ENCODE measurements at places on chromosomes 11 and 22. TPM values are rescaled to one million over a fixed set of nuclear protein-coding genes. Genes with fewer than 3 reads are reported as not detected.
A peak's percentile ranks its signal among the peaks of the same experiment; 100 is the strongest.

- no peaks in the 10 kb centered on the region for H3K27me3 ChIP-seq
- peak overlapping the region; percentile 11 for H3K4me3 ChIP-seq
- peak overlapping the region; percentile 82 for H3K27ac ChIP-seq
- peaks cover 20% of the 10 kb centered on the region for H3K4me1 ChIP-seq
- H3K36me3 ChIP-seq, result no peaks in the 10 kb centered on the region
- peak; percentile 40 for DNase-seq
These were observed 745 bp upstream of the ZBTB44 start for GRCh38 chr11:130315354-130315970.

- H3K4me3 ChIP-seq, result no peak overlapping the region
- no peaks in the 10 kb centered on the region for H3K27me3 ChIP-seq
- no peaks in the 10 kb centered on the region for H3K36me3 ChIP-seq
- no peak overlapping the region for H3K27ac ChIP-seq
- no peak for DNase-seq
These were observed 385.6 kb downstream of the ETS1 start for GRCh38 chr11:128201801-128202200.

- H3K4me1 ChIP-seq, result peaks cover 28% of the 10 kb centered on the region
- no peak overlapping the region for H3K4me3 ChIP-seq
- no peaks in the 10 kb centered on the region for H3K27me3 ChIP-seq
- DNase-seq, result no peak
- H3K27ac ChIP-seq, result no peak overlapping the region
These were observed 114.4 kb downstream of the SLC1A2 start for GRCh38 chr11:35304900-35305460.

GRCh38 chr11:115550291-115551059, 46.3 kb upstream of the CADM1 start:
- H3K36me3 ChIP-seq, result no peaks in the 10 kb centered on the region
- DNase-seq, result no peak
- no peaks in the 10 kb centered on the region for H3K4me1 ChIP-seq

GRCh38 chr11:86158704-86159580, 85.6 kb upstream of the EED start:
- no peaks in the 10 kb centered on the region for H3K27me3 ChIP-seq
- no peak overlapping the region for H3K4me3 ChIP-seq
- H3K27ac ChIP-seq, result no peak overlapping the region
- DNase-seq, result no peak

GRCh38 chr11:123567466-123567865, 87.0 kb downstream of the SCN3B start:
- H3K27ac ChIP-seq, result no peak overlapping the region
- no peak for DNase-seq
- no peak overlapping the region for H3K4me3 ChIP-seq
- H3K4me1 ChIP-seq, result no peaks in the 10 kb centered on the region
- H3K27me3 ChIP-seq, result no peaks in the 10 kb centered on the region

- H3K27ac ChIP-seq, result no peak overlapping the region
- no peak overlapping the region for H3K4me3 ChIP-seq
- DNase-seq, result no peak
- peaks cover 43% of the 10 kb centered on the region for H3K4me1 ChIP-seq
These were observed 96.2 kb downstream of the PDHX start for GRCh38 chr11:35012467-35013191.

GRCh38 chr22:27480487-27480886, 321.1 kb downstream of the MN1 start:
- H3K36me3 ChIP-seq, result no peaks in the 10 kb centered on the region
- no peak overlapping the region for H3K4me3 ChIP-seq
- H3K27me3 ChIP-seq, result no peaks in the 10 kb centered on the region
- no peaks in the 10 kb centered on the region for H3K4me1 ChIP-seq
- H3K27ac ChIP-seq, result no peak overlapping the region

DNA sequence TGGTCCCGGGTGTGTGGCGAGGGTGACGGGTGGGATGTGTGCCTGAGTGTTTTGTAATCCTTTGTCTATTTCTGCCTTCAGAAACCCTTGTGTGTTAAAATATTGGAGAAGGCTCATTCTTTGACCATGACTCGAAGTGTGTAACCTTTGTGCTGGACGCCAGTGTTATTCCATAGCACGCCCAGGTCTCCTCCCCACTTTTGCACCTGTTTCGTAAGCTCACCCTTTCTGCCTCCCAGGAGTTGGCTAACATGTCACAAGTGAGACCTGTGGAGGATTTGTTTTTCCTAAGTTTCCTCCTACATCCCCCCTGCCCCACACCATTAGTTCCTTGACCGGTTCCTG, 382 bp downstream of the C11orf54 start:
- H3K4me3 ChIP-seq, result peak overlapping the region; percentile 69
- H3K27ac ChIP-seq, result peak overlapping the region; percentile 94
- H3K36me3 ChIP-seq, result no peaks in the 10 kb centered on the region

DNA sequence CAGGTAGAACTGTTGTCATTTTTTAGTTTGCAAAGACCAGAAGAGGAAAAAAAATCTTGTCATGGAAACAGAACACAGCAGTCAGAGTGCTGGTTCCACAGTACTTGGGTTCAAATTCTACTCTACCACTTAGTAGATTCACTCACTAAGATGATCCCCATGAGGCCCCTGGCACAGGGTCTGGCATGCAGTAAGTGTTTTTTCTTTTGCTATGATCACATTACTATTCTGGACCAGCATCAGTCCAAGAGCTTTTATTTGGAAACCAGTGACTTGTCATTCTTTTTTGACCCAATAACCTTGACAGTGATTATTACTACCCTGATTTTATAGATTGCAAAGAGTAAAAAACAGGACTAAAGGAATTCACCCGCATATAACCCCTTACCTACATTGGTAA, 4.1 kb downstream of the EEF1G start:
- no peaks in the 10 kb centered on the region for H3K27me3 ChIP-seq
- no peak overlapping the region for H3K27ac ChIP-seq
- no peak overlapping the region for H3K4me3 ChIP-seq
- peaks cover 52% of the 10 kb centered on the region for H3K36me3 ChIP-seq

GRCh38 chr11:134474942-134475341, 62.9 kb upstream of the B3GAT1 start:
- H3K4me1 ChIP-seq, result no peaks in the 10 kb centered on the region
- no peak overlapping the region for H3K27ac ChIP-seq
- DNase-seq, result no peak
- no peaks in the 10 kb centered on the region for H3K36me3 ChIP-seq

GRCh38 chr11:33387581-33387980, 130.4 kb downstream of the HIPK3 start:
- no peak overlapping the region for H3K4me3 ChIP-seq
- no peak for DNase-seq
- H3K27ac ChIP-seq, result no peak overlapping the region

- peak overlapping the region; percentile 66 for H3K4me3 ChIP-seq
- no peaks in the 10 kb centered on the region for H3K27me3 ChIP-seq
- peak overlapping the region; percentile 76 for H3K27ac ChIP-seq
- H3K36me3 ChIP-seq, result no peaks in the 10 kb centered on the region
These were observed 509 bp upstream of the PRRG4 start for GRCh38 chr11:32829157-32829679.

GRCh38 chr11:90168571-90168970, 34.1 kb downstream of the NAALAD2 start:
- no peaks in the 10 kb centered on the region for H3K36me3 ChIP-seq
- H3K27ac ChIP-seq, result no peak overlapping the region
- no peaks in the 10 kb centered on the region for H3K27me3 ChIP-seq
- no peak for DNase-seq

DNA sequence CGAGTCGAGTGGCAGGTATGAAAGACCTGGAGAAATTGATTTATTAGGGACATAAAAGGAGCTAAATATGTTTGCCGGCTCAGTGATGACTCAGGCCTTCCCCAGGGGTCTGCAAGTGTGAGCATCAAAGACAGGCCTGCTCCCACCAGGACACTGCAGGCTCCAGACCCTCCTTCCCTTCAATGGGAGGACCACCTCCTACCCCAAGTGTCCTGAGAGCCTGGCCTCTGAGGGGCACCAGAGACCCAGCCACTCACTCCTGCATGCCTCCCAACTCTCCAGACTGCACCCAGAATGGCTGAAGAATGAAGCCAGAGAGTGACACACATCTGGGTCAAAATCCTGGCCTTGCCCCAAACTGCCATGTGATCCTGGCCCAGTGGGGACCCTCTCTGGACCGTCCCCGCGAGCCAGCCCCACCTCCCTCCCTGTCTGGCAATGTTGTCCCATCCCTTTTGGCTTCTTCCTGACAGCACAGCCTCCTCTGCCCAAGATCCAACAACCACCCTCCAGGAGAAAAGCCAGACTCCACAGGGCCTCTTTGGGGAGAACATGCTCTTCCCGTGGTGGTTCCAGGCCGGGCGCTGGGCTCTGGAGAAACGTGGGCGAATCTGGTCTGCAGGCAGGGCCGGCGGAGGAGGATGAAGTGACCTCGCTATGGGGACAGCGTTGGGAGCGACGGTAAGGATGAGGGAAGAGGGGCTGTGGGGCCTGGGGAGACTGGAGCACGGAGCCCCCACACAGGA, 36.2 kb downstream of the CYTH4 start:
- no peak overlapping the region for H3K27ac ChIP-seq
- H3K36me3 ChIP-seq, result no peaks in the 10 kb centered on the region
- H3K4me1 ChIP-seq, result no peaks in the 10 kb centered on the region
- no peak for DNase-seq
- H3K4me3 ChIP-seq, result no peak overlapping the region

DNA sequence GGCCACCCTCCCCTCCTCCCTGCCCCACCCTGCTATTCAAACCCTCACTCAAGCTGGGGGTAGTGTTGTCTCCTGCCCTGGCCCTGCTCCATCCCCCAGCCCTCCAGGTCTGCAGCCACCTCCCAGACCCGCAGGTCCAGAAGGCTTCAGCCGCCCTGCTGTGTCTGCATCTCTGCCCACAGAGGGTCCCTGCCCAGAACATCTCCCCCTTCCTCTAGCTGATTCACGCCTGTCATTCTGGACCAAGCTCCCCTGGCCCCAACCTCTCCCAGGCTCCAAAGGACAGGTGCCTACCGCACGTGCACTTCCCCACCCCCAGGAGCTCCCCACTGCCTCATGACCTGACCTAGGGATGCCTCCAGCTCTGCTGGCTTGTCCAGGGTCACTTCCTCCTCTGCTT, 16.0 kb upstream of the SHISAL1 start:
- DNase-seq, result no peak
- no peaks in the 10 kb centered on the region for H3K36me3 ChIP-seq
- H3K27me3 ChIP-seq, result peaks cover 4% of the 10 kb centered on the region
- no peak overlapping the region for H3K4me3 ChIP-seq
- H3K4me1 ChIP-seq, result no peaks in the 10 kb centered on the region

DNA sequence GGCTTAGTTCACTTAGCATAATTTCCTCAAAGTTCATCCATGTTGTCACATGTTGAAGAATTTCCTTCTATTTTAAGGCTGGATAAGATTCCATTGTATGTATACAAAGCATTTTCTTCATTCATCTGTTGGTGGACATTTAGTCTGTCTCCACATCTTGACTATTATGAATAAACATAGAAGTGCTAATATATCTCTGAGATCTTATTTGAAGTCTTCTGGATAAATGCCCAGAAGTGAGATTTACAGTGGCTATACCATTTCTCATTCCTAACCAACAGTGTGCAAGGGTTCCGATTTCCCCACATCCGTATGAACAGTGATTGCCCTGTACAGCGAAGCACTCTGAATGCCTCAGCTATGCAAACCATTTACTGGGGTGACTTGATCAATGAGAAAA, 6.6 kb upstream of the ZFTA start:
- no peaks in the 10 kb centered on the region for H3K4me1 ChIP-seq
- no peaks in the 10 kb centered on the region for H3K36me3 ChIP-seq
- H3K4me3 ChIP-seq, result no peak overlapping the region
- no peak overlapping the region for H3K27ac ChIP-seq
- H3K27me3 ChIP-seq, result no peaks in the 10 kb centered on the region

GRCh38 chr11:79335681-79336080, 105.1 kb downstream of the TENM4 start:
- H3K4me3 ChIP-seq, result no peak overlapping the region
- no peaks in the 10 kb centered on the region for H3K27me3 ChIP-seq
- no peak for DNase-seq
- no peaks in the 10 kb centered on the region for H3K4me1 ChIP-seq
- no peak overlapping the region for H3K27ac ChIP-seq
- no peaks in the 10 kb centered on the region for H3K36me3 ChIP-seq

- no peaks in the 10 kb centered on the region for H3K36me3 ChIP-seq
- no peaks in the 10 kb centered on the region for H3K4me1 ChIP-seq
- H3K27me3 ChIP-seq, result no peaks in the 10 kb centered on the region
- no peak for DNase-seq
These were observed 447.3 kb downstream of the NTM start for GRCh38 chr11:131817687-131818188.

DNA sequence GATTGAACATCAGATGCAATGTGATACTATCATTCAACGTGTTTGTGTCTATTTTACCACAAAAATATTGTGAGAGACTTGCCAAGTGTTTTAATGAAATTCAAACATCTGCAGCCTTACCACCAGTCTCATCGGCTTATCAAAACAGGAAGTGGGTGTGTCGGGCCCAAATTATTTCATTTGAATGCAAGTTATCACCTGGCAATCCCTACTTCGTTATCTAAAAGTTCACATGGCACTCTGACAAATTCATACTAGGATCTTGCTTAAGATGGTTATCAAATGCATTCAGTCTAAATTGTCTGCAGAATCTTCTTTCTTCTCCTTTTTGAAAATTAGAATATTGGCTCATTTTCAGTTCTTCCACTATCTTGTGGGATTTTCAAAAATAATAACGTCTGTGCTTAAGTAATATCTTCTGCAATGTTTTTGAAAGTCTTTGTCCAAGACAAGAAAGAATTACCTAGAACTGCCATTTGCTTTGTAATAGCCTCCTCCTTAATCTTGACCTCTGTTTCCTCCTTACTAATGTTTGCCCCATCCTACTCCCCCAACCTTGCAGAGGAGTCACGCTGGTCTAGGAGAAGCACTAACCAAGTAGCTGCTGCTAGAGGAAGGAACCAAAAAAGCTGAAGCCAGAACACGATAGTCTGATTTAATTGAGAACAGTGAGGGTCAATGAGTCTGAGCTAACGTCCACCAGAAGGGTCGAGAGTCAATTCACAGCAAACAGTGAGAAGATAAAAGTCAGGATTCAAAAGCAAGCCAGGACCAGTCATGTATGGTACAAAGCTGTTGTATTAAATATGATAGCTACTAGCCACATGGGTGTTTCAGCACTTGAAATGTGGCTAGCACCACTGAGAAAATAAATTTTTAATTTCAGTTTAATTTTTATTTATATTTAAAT, 10.2 kb upstream of the BIRC3 start:
- H3K27me3 ChIP-seq, result no peaks in the 10 kb centered on the region
- no peak for DNase-seq
- peak overlapping the region; percentile 42 for H3K27ac ChIP-seq

- peak; percentile 11 for DNase-seq
- H3K36me3 ChIP-seq, result peaks cover 23% of the 10 kb centered on the region
These were observed 13.4 kb downstream of the CXCR5 start for GRCh38 chr11:118896921-118897591.

Gene CRACR2B
- 140 TPM for total RNA-seq

Gene F2
- total RNA-seq, result not detected

Gene PGA5
- total RNA-seq, result not detected

Gene PATE2
- total RNA-seq, result not detected

Gene CCDC116
- total RNA-seq, result 0.34 TPM

Gene LRRC55
- 1.2 TPM for total RNA-seq

Gene SIDT2
- 153 TPM for total RNA-seq

Gene GLB1L2
- total RNA-seq, result 4.2 TPM

Gene MS4A4A
- total RNA-seq, result 18.9 TPM

Gene APOA5
- total RNA-seq, result 0.63 TPM

Gene CHRNA10
- total RNA-seq, result 0.53 TPM

Gene TENM4
- 0.38 TPM for total RNA-seq
